Caco-2 (cell line): ENCODE measurements at places on chromosomes 6 and 20. TPM values are rescaled to one million over a fixed set of nuclear protein-coding genes. Genes with fewer than 3 reads are reported as not detected.

Gene PTGIS
- total RNA-seq: 1.9 and 2.7 TPM in 2 replicates

- DNase-seq: no peak
Measured at GRCh38 chr6:71209626-71210025, 79.0 kb upstream of the OGFRL1 start.

DNA sequence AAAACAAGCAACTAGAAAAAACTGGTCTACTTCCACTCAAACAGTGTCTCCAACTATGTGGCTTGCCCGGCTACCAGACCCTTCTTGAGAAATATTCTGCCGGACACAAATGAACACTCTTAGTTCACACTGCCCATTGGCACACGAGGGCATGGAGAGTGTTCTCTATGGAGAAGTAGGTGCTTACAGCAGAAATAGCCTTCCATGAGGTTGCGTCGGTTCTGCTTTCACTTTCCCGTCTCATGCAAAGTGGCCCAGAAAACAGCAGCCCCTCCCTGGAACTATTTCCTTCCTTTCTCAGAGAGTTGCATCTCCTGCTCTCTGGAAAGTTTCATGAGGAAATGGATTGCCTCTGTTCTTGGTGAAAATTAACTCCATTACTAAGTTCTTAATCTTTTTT, 9.5 kb upstream of the HLA-DOA start:
- no peak for DNase-seq

DNA sequence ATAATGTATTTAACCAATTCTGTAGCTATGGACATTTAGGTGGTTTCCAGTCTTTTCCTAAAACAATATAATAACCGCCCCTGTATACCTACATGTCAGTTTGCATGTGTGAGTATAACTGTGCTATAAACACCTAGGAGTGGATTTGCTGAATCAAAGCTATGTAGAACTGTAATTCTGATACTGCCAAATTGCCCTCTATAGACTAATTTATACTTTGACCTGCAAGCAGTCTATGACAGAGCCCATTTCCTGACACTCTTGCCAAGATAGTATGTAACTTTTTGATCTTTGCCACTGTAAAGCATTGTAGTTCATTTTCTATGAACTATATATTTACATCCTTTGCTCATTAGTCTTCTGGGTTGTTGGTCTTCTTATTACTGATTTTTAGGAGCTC, 19.5 kb downstream of the FERMT1 start:
- no peak for DNase-seq

DNA sequence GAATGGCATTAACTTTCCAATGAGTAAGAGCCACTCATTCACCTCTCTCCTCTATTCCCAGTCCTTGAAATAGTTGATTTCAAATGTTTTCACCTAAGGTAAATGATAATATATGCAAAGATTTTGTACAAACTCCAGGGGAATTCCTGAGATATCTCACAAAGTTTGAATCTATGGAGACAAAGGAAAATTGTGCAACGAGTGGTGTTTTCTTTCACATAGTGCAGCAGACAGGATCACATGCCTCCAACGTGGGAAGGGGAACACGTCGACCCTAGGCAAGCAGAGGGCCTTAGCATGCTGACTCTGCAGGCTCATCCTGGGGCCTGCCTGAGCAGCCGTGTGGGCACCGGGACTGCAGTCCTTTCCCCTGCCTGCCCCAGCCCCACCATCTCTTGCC, 195.6 kb upstream of the THBS2 start:
- no peak for DNase-seq

GRCh38 chr6:313917-314316, 21.6 kb downstream of the DUSP22 start:
- no peak for DNase-seq

DNA sequence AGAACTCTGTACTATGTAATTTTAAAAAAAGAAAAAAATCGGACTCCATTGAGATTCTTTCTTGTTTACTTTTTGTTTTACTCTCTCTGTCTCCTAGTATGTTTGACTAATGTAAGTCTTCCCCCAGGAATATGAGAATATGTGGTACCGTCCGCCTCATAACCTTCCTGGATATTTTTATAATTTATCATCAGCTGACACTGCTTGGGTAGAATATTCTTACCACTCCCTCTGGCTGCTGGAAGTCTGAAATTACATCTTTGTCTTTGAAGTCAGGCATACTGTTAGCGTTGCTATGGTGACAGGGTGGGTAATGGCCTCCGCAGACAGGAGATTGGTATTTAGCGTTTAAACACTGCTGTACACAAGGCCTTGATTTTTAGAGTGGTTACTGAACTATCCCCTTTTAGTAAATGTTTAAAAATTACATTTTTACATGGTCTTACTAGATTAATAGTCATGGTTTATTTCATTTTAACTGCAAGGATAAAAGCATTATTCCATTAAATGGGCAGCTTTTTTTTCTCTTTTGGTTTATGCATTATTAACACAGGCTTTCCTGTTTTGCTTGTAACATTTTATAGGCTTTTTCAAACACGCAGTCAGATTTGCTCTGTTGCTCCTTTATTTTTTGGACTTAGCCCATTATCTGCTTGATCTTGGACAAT, 176.4 kb downstream of the ARID1B start:
- DNase-seq: peak; percentile 57

DNA sequence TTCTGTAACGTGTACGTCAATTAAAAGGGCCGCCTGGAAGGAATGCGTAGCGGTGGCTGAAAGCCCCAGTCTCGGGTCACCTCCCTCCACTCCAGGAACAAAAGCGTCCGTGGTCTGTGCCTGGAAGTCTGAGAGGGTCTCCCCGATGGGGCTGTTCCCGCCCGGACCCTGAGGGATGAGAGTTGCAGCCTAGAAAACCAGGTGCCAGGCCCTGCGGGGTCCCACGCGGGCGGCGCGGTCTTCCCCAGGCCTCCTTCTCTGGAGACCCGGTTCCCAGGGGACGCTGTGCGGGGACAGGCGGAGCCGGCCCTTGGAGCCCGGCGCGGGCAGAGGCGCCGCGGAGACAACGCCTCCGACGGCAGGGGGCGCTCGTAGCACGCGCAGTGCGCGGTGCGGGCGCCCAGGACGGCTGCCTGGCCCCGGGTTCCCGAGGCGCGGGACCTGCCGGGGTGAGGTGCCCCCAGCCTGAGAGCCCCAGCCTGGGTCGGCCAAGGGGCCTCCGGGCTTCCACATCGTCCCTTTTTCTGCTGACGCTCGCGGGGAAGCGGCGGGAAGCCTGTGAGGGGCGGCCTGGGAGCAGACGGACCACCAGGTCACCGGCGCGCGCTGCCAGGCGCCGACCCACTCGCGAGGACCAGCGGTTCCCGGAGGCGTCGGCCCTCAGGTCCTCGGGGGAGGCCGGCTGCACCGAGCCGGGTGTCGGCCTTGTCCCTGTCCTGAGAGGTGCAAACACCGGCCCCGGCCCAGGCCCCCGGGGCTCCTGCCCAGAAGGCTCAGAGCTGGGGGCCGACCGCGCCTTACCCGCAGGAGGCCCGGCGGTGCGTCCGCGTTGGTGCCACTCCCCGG, 5.3 kb upstream of the FOXC1 start:
- DNase-seq: peak; percentile 61

- no peak for DNase-seq
Measured at GRCh38 chr6:36358226-36358915, 21.7 kb upstream of the BNIP5 start.

Gene ME1
- total RNA-seq: 121 and 131 TPM in 2 replicates

DNA sequence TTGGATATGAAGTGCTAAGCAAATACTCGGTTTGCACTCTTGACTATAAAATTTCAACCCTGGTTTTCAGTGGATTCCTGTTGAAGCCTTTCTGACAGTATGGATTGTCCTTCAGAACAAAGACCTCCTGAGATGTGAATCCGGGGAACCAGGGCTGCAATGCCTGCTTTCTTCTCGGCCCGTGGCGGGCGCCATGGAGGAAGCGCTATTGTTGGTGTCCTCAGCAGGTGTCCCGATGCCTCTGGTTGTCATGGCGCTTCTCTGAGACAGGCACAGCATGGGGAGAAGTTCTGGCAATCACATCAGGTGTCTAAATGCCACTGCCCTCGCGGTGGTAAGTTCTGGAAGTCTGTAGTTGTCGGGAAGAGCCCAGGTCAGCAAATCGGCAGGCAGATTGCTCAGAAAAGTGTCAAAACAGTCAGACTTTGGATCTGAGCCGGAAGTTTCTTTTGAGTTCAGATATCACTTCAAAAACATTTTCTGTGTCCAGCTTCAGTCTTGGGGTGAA, 188.5 kb downstream of the CDH4 start:
- DNase-seq: no peak

DNA sequence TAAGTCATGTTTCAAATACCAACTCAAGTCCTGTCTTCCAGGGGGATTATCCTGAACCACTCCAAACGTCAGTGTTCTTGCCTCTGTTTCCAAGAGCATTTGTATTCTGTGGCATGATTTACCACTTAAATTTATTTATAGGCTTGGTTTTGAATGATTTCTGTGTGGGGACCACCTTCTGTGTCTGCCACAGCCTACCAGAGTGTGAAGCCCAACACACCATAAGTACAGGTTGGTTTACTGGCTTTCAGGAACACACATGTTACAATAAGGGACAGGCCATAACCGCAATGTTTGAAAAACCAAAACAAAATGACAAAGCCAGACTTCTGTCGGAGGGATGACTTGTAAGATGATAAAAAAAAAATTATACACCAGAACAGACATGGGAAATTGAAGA, 56.5 kb upstream of the MAP3K7 start:
- no peak for DNase-seq

DNA sequence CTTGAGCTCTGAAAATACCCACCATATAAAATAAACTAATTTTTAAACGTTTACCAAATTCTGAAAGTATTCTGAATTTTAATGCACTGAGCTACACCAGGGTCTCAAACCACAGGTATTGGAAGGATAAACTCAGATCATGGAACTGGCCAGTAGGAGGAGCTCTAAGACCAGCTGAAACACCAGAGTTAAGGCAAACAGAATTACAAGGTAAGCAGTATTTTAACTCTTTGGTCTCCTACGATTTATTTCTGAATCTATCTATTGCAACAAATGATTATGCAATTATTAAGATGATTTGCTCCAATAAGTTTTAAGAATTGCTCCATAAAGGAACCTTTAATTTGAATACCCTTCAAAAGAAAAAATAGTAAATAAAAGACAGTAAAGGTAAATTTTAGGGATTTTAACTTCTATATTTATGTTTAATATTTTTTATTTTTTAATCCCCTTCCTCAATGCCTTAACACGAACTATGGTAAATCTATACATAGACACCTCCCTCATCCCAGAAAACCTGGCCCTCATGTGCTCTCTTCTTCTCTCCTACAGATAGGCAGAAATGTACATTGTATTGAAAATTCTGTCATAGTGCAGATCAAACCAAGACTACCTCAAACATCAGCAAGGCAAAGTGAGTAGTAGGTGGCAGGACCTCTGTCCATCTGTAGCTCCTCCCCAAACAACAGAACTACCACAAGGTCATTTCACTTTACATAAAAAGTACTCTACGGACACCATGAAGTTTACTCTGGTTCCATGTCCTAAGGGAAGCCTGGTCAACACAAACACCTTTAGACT, 58.4 kb downstream of the SMLR1 start:
- DNase-seq: peak; percentile 82

Gene UCKL1
- 101 and 113 TPM in 2 replicates for total RNA-seq

DNA sequence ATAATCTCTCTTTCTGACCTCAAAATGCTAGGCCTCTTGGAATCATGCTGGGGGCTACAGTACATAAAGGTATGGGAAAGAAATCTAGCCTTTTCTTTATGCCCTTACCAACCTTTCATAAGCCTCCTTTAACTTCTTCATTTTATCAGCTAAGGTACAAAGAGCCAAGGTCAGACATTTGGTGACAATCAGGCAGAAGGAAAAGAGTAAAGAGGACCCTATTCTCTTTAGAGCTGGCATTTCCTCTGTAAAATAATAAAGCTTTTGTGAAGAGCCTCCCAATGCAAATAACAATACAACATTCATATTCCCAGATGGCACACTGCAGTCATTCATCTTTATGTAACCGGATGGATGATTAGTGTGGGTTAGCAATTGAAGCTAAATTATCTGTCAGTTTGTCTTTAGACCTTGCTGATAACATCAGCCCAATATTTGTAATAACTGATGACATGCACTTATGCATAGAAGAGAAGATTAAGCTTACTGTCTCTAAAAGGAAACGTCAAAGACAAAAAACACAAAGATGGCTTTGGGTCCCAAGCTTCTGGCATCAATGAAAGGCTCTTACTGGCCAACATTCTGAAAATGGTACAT, 163.1 kb downstream of the IBTK start:
- DNase-seq: no peak

DNA sequence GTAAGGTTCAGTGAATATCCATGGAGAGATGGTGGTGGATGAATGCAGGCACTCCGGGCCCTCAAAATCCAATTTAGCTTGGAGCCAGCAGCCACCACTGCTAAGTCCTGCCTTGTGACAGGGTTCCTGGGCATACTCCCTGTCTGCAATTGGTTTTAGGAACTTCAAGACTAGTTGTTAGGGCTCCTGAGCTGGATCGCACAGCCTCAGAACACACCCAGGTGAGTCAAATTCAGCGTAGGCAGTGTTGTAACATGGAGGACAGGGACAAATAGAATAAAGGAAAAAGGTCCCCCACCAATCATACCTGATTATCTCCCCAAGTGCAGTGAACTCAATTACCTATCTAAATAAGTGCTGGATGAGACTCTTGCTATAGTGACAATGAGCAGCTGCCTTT, 74.6 kb downstream of the PERP start:
- DNase-seq: no peak

DNA sequence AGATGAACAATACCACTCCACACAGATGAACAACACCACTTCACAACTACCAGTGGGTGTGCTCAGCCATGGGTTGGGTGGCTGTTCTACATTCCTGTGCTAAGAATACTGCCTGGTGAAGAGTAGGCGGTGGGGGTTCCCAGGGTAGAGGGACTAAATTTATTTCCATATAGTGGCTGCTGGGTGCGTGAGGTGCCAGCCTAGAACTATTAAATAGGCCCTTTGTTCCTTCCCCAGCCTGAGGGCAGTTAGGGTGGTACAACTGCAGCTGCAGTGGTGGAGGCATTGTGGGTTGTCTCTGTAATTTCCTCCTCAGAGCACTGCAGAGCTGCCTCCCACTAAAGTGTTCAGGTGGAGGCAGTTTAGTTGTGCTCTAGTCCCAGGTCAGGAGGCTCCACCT, 618.4 kb downstream of the MMUT start:
- no peak for DNase-seq

Gene FAM83D
- total RNA-seq: 82.4 and 86.3 TPM in 2 replicates

- DNase-seq: no peak
Measured at GRCh38 chr6:35735452-35735851, 1.4 kb upstream of the ARMC12 start.

GRCh38 chr6:143952947-143953701, 54.9 kb downstream of the PLAGL1 start:
- DNase-seq: no peak

DNA sequence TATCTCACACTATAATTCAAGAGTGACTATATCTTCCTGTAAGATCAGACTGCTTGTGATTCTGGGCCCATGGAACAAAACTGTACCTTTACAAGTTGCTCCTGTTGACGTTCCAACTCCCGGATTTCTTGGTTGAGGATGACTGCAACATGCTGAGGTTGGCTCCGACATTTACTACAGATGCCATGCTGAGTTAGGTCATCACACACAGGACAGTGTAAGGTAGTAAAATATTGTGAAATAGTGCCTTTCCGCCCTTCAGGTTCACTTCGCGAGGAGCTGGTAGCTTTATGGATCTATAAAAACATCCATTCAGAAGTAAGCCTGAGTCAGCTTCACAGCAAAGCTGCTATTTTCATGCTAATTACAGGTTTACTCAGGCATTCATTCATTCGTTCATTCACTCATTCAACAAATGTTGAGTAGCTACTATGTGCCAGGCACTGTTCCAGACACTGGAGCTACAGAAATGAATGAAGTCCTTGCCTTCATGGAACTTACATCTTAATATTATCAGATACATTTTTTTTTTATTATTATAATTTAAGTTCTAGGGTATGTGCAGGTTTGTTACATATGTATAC, 175.7 kb downstream of the REV3L start:
- DNase-seq: no peak

Gene PTPRT
- 0.05 and 0.20 TPM in 2 replicates for total RNA-seq

GRCh38 chr6:84623956-84624680, 140.3 kb downstream of the TBX18 start:
- DNase-seq: no peak
